ENCODE measurements at places on chromosomes 6 and 20.

DNA sequence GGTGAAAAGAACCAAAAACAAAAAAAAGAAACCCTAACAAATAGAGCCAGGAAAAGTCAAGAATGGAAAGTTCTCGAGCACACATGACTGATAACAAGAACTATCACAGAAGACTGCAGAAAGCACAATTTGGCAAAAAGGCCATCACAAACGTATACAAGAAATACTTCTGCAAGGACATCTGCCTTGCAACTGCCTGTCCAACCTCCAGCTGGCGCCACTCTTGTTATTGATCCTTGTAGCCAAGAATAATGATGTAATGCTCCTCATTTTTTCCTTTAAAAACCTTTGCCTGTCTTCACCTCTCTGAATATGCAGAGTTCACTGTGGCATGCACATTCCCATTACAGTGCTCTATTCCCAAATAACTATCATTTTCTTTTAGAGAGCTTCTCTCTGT lies 87.9 kb upstream of the BMP5 start:
- no peak for DNase-seq

GRCh38 chr6:147904416-147904815 lies 395.9 kb downstream of the SAMD5 start:
- no peak for DNase-seq

DNA sequence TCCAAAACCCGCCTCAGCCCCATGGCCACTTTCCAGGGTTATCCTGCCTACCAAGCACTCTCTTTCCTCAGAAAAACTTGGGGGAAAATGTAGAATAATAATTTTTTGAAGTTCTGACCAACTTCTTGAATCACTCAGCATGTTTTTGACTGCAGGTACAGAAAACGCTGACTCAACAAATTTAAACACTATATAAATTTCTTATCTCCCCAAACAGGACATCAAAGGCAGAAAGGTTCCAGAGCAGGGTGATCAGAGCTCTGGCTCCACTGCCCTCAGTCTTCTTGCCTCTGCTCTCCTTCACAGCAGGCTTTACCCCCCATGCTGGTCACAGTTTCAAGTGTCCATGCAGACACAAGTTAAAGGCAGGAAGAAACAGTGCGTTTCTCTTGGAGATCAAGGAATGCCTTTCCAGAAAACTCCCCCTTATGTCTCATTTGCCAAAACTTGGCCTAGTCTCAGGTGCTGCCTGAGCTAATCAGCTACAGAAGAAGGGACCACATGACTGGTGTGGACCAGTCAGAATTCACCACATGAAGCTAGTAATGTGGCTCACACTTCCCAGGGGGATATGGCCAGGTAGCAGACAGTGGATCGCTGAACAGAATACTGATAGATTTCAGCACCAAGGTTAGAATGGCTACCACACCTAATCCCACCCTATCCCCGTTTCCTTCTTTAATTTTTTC lies 24.4 kb upstream of the SLC17A3 start:
- DNase-seq = no peak

GRCh38 chr6:33007831-33008400 lies 1.5 kb downstream of the HLA-DOA start:
- DNase-seq = no peak

- no peak for DNase-seq
Observed at GRCh38 chr6:50921968-50922367, 103.3 kb downstream of the TFAP2B start.

DNA sequence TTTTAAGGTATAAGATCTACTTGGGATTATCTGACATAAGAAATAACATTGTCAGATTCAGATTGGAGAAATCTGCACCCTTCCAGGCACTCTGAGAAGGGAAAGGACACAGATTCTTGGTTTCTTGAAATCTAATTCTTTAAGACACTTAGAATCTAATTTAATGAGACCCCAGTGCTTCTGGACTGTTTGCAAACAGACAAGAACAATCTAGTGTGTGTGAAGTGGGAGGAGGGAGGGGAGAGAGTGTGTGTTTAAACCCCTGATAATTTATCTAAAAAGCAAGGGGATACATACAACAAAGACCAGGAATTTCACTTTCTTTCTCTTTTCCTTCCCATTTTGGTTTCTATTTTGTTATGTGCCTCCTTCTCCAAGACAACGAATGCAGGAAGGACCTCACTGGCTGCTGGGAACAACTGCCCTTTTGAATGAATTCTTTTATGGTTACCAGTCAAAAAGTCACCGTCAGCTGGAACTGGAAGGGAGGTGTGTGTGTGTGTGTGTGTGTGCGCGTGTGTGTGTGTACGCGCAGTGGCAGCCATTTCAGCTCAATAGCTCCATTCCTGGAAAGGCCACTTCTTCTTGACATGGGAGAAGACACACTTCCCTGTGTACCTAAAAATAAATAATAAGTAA lies 129.4 kb downstream of the BCAS1 start:
- no peak for DNase-seq

DNA sequence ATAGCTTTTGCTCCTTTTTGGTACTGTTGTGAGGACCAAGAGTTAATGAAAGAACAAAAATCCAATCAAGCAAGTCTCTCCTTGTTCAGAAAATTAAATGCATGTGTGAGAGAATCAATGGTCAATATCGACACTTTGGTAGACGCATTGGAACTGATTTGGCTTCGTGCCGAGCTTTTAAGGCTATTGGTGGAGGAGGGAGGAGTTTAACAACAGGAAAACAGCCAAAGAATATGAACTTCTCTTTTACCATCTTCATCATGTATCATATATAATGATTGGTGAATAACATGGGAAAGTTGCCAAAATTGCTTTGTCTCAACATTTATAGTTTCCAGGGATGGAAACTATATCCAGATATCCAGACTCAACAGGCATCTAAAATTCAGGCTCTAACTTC lies 266.5 kb upstream of the CITED2 start:
- no peak for DNase-seq

GRCh38 chr6:110938171-110938570 lies 20.3 kb upstream of the GTF3C6 start:
- no peak for DNase-seq

GRCh38 chr6:53582963-53583362 lies 38.1 kb upstream of the GCLC start:
- no peak for DNase-seq

GRCh38 chr6:25815194-25815593 lies 16.7 kb downstream of the SLC17A1 start:
- no peak for DNase-seq

DNA sequence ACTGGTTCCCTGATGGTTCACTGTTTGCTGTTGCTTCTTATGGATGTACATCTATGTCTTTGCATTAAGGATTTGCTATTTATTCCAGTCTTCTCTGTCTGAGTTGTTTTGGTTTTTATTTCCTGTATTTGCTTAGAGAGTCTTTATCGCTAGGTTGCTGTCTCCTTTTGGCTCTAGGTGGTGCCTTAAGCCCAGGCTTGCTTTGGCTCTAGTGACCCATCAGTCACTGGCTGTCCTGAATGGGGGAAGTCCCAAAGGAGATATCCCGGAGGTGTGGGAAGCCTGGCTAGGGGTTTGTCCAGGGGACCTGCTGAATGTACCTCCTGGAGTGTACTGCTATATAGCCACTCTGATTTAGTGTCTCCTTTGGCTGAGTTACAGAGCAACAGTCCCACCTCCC lies 53.4 kb downstream of the MCHR2 start:
- no peak for DNase-seq

GRCh38 chr20:20037960-20038359 lies 14.3 kb downstream of the CRNKL1 start:
- DNase-seq = no peak

DNA sequence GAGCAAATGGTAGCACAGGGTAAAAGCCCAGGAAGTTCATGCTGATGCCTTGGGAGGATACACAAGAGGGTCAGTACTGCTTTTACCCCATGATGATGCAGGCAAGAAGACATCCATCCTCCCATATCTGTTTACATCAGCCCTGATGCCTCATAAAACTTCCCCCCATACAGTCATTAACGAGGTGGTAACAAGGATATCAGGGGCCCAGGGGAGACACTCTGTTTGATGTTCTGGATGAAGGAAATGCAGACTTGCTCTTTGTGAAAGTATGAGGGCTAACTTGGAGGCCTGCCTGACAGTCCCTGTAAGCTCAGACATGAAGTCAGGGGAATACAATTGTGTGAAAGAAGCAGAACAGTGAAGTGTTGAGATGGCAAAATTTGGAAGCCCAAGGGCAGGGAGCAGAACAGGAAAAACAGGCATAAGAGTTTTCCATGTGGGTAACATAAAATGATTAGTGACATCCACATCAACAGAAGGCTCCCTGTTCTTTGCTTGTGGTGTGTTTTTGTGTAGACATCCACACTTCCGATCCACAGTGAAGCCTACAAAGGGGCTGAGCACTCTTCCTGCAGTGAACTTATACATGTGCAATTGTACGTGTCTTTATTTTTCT lies 813.4 kb downstream of the MAFB start:
- DNase-seq = no peak

DNA sequence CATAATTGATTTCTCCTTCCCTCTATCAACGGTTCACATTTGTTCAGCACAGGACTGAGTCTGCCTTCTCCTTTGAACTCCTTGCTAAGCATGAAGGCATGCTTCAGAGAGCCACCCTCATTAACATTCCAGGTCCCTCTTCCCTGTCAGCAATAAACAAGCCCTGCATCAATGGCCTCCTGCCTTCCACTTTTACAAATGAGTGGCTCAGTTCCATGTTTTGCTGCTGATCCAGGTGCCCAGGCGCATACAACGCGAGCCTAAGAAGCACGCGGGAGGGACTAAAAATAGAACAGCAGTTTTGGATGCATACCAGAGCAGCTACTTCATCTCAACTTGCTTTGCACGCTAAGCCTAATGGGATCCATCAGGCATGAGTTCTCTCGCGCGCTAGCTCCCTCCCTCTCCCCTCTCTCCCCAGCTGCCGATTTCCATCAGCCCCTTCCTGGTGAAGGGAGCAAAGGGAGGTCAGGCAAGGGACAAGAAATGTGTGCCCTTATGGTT lies 53.4 kb downstream of the TRAF3IP2 start:
- no peak for DNase-seq

- no peak for DNase-seq
Observed at GRCh38 chr6:149014631-149015534, 268.1 kb downstream of the UST start.

- DNase-seq = no peak
Observed at GRCh38 chr6:134041093-134041492, 11.3 kb downstream of the SLC2A12 start.

- no peak for DNase-seq
Observed at GRCh38 chr6:15410752-15411151, 164.9 kb downstream of the JARID2 start.

- DNase-seq = no peak
Observed at GRCh38 chr6:161833099-161833860, 559.4 kb upstream of the AGPAT4 start.

DNA sequence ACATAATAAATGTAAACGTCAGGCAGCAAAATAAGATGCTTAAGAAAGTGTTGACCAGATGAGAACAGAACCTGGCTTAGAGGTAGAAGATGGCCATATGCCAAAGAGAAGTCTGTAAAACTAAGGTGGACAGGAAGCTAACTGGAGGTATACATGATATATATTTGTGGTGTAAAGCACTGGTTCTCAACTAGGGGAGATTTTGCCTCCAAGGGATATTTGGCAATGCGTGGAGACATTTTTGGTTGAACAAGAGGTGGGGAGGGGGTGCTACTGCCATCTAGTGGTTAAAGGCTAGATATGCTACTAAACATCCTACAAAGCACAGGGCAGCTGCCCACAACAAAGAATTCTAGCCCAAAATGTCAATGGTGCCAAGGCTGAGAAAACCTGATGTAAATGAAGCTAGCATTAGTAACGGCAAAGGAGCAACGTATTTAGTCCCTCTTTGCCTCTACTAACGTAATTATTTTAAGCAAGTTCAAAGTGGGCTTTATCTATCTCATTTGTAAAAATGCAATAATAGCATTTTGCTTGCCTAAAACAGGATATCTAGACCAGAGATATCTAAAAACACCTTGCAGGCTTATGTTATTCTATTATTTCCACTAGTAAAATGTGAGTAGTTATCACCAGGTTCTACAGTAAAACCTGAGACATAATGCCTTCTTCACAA lies 182.6 kb downstream of the RNGTT start:
- DNase-seq = peak; percentile 7

GRCh38 chr20:41081276-41081814 lies 52.7 kb downstream of the TOP1 start:
- DNase-seq = no peak
